ENCODE measurements at places on chromosomes 5 and 9.

DNA sequence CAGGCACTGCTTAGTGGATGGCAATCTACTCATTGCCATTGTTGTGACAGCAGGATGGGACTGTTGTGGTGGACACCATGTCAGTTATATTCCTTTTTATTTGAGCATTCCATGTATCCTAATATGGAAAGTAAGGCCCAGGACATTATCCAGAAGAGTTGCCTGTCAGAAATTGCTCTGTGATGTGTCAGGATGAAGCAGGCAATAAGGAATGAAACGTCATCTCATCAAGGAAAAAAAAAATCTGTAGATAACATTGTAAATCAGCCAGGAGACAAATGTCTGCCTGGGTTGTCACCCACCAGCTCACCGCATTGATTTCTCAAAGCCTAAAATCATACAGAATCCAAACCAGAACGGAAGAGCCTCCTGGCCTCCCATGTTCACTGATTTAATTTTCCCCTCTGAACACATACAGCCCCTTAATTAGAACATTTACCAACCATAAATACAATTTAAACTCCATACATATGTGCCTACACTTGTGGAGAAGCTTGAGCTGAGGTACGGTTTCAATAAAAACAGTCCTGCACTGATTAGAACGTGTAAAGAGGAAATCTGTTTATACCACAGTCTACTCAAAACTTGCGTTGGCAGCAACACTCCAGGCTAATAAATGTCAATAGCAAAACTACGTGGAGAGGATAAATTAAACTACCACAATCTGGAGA is 73.9 kb downstream of the FOXD1 start:
- DNase-seq, result no peak

DNA sequence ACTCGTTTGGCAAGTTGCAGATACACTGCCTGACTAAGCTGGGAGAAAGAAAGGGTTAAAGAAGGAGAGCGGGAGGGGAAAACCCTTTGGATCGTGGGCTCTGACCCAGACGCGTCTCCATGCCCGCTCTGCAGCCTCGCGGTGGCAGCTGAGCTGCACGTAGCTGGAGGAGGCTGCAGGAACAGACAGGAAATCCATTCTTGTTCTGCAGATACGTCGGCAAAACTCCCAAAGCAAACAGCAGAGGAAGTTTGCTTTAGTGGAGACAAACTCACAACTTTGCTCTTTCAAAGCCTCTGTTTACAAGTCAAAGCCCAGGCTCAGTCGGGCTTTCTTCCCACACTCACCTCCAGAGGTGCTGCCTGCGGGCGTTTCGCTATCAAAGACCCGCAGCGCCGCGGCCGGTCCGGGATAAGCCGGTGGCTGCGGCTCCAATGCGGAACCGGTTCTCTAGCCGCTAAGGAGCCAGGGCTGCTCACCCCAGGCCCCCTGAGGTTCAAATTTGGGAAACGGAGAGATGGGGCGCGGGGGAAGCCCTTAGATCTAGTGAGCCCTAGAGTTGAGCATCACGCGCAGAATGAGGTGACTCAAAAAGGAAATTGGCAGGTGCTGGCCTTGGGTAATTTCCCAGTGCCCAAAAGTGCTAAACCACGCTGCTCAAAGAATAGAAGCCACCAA is 60.7 kb downstream of the MAT2B start:
- DNase-seq, result no peak

GRCh38 chr5:132017738-132018625 is 6.5 kb upstream of the ACSL6 start:
- no peak for DNase-seq

DNA sequence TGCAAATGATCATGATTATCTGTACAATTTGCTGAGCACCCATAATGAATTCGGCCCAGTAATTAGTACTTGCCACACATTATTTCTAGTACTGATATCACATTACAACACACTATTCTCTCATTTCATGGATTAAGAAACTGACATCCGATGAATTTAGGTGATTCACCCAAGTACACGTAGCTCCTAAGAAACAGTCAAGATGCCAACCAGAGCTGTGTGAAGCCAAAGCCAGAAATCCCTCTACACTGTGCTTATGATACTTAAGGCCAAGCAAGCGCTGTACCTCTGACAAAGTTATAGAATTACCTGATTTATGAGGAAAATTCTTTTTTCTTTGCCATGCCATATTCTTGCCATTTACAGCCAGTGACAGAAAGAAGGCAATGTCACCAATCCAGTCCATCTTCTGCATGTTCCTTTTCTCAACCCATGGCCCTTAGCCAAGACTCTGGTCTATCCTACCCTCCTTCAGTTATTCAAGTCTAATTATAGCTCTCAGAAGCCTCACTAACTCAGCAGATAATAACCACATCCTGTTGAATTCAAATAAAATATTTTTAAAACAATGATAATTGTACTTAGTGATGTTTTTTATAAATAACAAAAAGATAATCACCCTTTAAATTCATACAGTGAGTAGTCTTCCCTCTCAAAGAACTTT is 74.3 kb upstream of the PTGER4 start:
- DNase-seq, result no peak

GRCh38 chr9:114662081-114662989 is 4.7 kb upstream of the TEX53 start:
- peak; percentile 56 for DNase-seq
